GM04503 (cell line): ENCODE measurements at places on chromosomes 5 and 9.
A peak's percentile ranks its signal among the peaks of the same experiment; 100 is the strongest.

DNA sequence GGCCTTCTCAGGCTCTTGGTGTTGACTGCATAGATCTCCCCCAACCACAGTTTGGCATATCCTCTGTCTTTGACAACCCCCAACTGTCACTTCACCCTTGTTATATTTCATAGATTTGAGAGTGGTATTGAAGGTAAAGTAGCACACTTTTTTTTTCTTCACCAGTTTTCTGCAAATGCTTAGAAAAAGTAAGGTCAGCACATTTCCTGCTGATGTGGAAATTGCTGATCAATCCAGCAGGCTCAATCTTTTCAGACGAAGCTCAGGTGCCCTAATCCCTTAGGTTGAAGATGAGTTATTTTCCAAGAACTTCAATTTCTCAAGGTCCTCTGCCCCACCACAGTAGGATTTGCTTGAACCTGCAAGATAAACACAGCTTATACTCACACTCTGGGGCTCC, 38.5 kb upstream of the ANKRD31 start:
- DNase-seq, result no peak

GRCh38 chr5:138330813-138331448, 673 bp downstream of the CDC25C start:
- DNase-seq, result no peak

GRCh38 chr9:116285320-116285719, 131.7 kb downstream of the PAPPA start:
- no peak for DNase-seq

DNA sequence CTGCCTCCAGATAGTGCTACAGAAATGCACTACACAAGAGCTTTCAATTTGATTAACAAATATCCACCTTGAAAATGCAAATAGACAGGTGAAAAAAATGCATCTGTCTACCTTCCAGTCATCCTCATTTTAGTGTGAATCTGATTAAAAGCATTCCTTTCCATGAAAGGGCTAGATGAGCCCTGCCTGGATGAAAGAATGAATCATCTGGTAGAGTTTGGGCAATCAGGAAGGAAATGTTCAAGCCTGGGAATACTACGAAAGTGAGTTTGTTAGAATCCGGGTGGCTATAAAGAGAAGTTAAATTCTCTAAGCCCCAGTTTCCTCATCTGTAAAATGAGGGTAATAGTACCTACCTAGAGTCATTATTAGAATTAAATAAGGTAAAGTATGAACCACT, 142.6 kb downstream of the FAM114A2 start:
- DNase-seq, result no peak

DNA sequence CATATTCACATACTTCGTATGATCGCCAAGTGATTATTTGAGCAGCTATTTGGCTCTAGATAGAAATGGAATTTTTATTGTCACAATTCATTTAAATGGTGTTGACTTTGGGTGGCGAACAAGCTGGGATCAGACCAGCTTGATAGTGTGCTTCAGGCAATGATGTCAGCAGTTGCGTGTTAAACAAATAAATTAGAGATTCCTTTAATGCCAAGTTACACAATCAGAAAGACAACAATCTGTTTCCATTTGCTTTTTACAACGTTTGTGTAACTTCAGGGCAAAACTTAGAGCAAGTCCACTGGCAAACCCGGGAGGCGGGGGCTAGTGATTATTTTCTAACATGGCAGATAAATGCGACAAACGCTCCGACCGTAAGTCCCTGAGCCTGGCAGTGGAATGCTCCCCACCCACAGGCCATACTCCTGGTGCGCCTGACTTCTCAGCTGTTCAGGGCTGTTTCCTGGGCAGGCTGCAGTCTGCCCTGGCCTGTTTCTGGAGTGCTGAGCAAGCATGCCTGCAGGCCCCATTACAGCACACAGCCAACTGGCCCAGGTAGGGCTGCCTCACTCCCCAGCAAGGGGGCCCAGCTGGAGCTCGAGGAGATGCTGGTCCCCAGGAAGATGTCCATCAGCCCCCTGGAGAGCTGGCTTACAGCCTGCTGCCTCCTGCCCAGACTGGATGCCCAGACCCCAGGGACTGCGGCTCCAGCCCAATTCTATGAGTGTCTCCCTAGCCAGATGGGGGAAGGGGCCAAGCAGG, 88.7 kb downstream of the BASP1 start:
- DNase-seq, result peak; percentile 54

DNA sequence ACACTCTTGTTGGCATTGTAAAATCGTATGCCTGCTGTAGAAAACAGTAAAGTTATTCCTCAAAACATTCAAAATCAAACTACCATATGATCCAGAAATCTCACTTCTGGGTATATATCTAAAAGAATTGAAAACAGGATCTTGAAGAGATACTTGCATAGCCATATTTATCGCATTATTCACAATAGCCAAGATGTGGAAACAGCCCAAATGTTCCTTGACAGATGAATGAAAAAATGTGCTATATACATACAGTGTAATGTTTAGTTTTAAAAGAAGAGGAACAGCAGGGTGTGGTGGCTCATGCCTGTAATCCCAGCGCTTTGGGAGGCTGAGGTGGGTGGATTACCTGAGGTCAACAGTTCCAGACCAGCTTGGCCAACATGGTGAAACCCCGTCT, 234.1 kb upstream of the DAB2 start:
- no peak for DNase-seq

DNA sequence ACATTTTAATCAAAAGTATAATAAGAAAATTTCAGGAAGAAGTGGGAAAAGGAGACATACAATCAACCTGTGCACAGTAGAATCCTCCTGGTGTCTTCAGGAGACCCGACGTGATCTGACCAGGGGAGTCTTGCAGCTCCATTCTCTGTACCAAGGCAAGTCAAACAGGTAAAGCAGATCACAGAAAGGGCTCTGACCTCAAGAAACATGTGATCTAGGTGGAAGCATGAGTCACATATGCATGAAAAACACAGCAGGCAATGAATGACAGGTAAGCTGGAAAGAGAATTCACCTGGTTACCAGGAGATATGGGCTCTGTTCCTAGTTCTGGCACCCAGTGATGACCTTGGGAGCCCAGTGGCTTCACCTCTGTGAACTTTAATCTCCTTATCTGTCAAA, 19.4 kb upstream of the FABP6 start:
- DNase-seq, result no peak

- no peak for DNase-seq
These were observed 11.7 kb upstream of the RPS14 start for GRCh38 chr5:150461231-150461630.

- no peak for DNase-seq
These were observed 3.0 kb upstream of the IFNW1 start for GRCh38 chr9:21144603-21145002.

- DNase-seq, result no peak
These were observed 539.1 kb downstream of the CDK5RAP2 start for GRCh38 chr9:120040896-120041295.

DNA sequence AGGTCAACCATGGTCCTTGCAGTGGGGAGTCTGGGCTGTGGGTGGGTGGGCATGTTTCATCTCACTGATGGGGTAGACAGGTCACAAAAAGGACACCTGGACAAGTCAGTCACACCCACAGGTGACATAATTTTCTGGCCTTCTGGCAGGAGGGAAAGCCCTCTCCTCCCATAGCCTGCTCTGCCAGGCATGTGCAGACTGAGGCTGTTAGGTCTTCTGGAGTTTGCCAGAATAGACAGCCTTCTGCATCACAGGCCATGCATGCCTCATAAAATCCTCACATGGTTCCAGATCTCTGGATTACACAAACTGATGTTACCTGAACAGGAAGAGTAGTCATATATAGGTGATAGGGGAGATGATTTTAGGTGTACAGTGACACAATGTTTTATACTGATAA, 49.1 kb downstream of the ARHGAP26 start:
- DNase-seq, result no peak

DNA sequence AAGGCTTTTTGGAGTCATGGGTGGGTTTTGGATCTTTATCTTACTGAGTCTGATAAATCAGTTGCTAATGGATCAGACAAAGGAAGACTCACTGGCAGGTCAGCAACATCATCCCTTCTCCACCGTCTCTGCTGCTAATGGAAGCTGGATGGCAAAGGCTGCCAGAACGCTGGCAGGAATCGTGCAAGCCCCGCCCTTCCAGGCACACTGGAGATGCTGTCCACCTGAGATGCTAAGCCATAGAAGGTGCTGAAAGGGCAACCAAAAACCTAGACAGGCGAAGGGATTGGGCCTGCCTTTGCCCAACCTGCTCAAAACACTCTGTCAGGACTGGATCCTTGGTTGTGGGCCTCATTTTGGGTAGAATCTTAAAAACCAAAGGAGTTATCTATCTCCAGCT, 139.5 kb upstream of the FSTL4 start:
- no peak for DNase-seq

GRCh38 chr9:132169672-132170392, 8.0 kb downstream of the NTNG2 start:
- DNase-seq, result no peak

DNA sequence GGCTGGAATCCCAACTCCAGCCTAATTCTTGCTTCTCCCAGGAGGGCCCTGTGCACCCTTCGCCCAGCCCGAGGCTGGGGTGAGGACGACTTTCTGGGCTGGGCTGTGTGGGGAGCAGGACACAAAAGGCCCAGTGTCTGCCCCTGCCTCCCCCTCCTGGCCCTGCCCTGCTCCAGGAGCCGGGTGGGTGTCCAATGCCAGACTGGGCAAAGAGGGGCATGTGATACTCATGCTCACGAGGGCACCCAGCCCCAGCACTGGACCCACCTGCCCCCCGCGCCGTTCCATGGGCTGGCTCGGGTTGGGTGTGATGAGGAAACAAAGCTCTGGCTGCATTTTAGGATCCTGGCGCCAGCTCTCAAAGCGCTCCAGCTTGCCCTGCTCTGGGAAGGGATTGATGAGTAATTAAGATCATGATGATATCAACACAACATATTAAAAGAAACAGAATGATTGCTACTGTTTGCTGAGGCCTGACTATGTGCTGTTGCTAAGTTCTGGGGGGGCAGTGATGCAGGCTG, 30.7 kb downstream of the LHX2 start:
- no peak for DNase-seq
